ENCODE measurements at places on chromosomes 12 and 14.

DNA sequence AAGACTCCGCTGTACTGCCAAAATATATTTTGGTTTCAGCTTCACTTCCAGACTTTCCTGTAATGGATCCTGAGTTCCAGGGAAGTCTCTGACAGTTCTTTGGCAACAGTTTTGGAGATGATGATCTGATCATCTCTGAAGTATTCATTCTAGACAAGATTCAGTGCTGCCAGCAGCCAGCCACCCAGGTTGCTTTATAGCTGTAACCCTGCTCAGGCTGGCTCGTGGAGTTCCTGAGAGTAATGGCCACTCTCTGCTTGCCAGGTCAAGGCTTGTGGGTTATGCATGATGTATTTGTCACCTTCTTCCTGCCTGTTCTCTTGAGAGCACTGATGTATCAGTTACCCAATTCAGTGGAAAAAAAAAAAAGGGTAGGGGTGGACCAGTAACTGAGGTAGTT, 124.3 kb downstream of the PPHLN1 start:
- DNase-seq, result no peak

- DNase-seq, result no peak
These were observed 16.6 kb upstream of the TCP11L2 start for GRCh38 chr12:106285982-106286381.

DNA sequence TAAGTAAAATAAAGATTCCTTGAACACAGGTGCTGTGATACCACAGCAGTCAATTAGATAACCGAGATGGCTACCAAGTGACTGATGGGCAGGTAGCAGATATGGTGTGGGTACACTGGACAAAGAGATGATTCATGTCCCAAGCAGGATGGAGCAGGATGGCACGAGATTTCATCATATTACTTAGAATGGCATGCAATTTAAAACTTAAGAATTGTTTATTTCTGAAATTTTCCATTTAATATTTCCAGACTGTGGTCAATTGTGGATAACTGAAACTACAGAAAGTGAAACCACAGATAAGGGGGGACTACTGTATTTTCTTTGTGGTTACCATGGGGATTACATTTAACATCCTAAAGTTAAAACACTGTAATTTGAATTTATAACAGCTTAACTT, 7.5 kb upstream of the ZFP36L1 start:
- no peak for DNase-seq

DNA sequence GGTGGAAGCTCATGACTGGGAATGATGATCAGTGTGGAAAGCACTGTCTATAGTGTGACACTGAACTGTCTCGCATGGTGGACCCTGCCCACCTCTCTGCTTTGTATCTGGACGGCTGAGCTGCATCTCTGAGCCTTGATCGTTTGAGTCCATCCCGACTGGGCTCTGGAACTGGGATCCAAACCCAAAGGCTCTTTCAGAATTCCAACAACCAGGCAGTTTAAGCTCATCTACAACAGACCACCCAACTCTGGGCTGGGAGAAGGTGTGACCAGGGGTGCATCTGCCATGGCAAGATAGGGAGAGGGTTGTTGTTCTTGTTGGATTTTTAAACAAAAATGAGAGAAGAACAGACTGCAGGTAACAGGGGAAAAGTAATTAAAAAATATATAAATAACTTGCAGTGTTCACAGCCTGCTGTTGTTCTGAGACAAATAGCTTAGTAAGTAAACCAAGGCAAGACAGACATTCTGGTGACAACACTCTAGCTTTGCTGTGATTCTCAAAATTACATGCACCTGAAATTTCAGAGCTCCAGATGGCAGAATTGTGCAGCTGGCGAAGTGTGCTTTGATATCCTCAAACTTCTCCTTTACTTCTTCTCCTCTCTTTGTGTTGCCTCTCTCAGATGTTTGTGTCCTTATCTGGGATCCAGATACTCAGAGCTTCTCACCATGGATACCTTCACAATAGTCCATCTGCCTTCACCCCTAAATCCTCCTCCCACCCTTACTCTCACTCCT, 209.6 kb downstream of the EMP1 start:
- no peak for DNase-seq

DNA sequence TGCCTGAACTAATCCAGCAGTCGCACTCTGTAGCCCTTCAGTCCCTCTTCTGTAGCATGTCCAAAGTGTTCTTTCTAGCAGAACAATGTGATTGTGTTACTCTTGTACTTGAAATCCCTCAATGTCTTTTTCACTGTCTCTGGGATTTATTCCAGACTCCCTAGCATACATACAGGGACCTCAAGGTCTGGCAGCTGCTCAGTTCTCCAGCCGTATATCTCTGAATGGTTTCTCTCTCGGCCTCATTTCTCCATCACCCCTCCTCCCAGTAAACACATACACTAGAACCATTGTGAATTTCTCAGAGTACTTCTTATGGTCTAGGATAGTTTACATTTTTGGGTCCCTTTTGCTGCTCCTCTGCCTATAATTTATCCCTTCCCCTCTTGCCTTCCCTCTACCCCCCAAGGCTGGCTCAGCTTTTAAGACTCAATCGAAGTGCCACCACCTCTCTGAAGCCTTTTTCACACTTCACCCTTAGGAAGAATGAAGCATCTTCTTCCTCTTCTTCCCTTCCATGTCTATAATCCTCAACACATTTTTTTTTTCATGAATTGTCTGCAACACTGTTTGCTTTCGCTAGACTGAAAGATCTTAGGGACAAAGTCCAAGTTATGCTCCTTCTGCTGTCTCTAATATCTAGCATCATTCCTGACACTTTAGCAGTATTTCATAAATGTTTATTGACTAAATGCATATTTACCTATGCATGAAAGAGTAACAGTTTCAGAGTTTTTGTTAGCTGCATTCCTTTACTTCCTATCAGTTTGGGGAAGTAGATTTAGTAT, 446.1 kb downstream of the ZFP36L1 start:
- DNase-seq, result no peak

- DNase-seq, result peak; percentile 45
These were observed 28.2 kb downstream of the WBP11 start for GRCh38 chr12:14774906-14775635.

DNA sequence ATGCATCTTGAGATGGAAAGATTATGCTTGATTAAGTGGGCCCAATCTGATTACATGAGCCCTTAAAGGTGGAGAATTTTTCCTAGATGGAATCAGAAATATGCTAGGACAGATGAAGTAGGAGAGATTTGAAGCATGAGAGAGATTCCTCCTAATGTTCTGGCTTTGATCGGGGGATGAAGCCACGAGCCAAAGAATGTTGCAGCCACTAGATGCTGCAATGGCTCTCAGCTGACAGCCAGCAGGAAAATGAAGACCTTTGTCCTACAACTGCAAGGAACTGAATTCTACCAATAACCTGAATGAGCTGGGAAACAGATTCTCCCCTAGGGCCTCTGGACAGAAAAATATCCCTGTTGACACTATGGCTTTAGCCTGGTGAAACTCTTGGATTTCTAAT, 82.6 kb upstream of the ATP2B1 start:
- no peak for DNase-seq

DNA sequence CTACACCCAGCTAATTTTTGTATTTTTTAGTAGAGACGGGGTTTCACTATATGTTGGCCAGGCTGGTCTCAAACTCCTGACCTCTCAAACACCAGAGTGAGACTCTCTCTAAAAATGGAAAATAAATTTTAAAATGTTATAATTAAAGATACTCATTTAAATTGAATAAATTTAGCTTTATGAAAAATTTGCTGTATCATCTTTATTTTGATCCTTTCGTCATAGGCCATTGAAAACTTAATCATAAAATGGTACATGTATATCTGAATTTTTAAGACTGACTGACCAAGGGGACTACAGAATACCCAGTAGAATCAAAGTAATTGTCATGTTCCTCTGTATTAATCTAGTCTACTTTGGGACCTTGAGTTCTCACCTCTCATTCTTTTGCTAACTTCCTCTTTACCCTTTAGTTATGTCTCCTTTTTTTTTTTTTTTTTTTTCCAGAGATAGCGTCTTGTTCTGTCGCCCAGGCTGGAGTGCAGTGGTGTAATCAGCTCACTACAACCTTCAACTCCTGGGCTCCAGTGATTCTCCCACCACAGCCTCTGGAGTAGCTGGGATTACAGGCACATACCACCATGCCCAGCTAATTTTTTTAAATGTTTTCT, 9.5 kb downstream of the RAB5B start:
- no peak for DNase-seq

GRCh38 chr14:38280081-38280480, 24.2 kb upstream of the CLEC14A start:
- DNase-seq, result no peak

Data from A673 (cell line).